ENCODE measurements at places on chromosomes 5 and 9.
A peak's percentile ranks its signal among the peaks of the same experiment; 100 is the strongest.

- DNase-seq: no peak
Observed at GRCh38 chr5:95900383-95900958, 61.2 kb downstream of the ELL2 start.

DNA sequence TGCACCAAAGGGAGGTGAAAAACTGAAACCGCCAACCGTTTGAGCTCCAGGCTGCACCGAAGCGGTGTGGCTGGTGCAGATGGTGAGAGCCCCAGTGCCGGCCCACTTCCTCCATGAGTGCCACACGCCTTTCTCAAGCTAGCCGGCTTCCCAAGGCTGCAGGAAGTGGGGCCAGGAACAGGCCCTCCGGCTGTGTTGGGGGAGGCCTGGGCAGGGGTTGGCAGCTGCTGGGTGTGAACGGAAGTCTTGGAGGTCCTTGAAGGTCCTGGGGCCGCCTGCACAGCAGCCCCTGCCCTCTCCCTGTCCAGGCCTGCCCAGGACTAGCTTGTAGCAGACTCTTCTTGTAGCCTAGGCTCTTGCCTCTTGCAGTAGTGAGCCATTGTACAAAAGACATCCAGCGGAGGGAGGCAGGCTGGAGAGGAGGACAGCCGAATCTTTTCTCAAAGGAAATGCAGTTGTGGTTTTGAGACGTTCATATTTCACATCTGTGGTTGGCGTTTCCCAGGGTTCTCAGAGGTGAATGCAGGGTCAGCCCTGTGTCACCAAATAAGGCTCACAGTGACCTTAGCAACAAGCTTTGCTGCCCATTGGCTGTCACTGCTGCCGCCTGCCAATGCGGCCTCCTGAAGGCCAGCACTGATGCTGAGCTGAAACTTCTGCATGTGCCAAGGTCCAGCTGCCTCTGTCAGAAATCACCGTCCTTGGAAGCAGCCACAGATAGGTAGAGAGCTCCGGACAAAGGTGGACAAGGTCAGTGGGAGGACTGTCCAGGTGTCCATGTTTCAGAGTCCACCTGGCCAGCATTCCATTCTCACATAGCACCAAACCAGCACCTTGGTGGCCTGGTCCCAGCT lies 23.9 kb downstream of the IRF1 start:
- peak; percentile 53 for DNase-seq

DNA sequence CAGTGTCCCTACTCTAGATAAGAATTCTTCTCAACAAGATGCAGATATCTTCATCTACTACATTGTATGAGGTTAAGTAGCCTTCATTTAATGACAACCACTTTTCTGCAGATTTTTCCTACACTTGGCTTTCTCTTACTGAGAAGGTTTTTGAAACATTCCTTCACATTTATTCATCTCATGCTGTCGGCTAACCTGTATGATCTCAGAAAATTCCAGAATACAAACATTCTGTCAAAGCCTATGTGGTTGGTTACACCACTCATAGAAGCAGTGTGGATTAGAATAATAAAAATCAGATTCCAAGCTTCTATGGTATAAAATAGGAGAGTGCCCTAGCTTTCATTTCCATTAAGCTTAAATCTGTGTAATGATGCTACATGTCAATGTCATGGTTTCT lies 39.4 kb upstream of the ERCC6L2 start:
- DNase-seq: no peak

DNA sequence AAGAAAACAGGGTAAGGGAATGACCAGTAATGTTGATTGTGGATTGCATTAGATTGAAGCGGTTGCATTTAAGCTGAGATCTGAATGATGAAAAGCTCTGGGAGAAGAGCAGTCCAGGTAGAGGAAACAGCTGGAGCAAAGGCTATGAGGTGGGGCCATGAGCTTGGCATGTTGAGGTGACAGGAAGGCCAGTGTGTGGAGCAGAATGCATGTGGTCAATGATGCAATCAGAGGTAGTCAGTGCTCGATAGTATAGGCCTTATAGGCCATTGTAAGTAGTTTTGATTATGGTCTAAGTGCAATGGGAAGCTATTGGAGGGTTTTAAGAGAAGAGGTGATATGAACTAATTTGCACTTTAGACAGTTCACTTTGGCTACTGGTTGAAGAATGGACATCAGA lies 270.4 kb downstream of the ARHGAP26 start:
- DNase-seq: no peak

DNA sequence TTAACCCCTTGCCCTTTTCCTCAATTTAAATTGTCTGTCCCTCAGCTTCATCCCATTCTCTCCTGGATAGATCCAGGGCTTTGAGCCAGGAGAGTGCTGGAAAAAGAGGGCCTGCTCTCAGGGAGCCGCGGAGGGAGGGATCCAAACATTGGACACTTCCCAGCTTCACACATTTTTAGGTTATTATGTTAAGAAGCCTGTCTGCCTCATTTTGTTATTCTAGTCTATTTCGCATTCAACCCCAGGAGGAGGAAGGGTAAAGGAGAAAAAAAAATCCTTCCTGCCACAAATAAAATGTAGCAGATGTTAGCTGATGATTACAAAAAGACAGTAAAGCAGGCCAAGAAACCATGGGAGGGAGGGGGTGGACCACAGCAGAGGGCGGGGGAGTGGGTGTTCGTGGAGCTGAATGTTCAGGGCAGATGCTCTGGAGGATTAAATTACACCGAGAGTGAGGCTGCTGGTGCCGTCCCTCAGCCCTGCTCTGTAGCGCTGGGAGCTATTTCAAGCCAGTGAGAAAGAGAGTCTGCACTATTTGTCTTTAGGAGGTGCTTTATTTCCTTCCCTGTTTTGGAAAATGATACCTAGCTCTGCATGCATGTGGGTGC lies 60.6 kb upstream of the ZFR start:
- DNase-seq: no peak

DNA sequence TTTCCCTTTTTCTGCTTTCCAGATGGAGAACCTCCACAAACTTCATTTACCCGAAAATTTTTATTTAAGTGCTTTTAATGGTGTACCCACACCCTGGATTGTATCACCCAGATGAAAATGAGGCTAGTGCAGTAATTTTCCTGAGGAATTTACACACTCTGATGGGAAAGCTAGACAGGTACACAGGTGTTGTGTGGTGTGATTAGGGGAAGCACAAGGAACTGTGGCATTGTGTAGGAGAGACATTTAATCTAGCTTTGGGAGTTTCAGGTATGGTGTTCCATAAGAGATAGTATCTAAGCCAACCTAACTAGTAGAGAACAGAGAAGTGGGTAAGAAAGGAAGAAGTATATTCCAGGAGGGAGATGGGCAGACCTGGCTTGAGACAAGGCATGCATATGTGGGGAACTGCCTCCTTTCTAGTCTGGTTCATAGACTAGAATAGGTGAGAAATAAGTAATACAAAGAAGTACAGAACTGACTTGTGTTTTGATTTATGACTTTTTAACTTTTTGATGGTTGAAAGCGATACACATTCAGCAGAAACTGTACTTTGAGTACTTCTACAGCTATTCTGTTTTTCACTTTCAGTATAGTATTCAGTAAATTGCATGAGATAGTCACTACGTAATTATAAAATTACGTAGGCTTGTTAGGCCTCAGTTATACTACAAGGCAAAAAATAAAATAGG lies 22.9 kb upstream of the ROPN1L start:
- no peak for DNase-seq

GRCh38 chr9:126111556-126111955 lies 215.1 kb upstream of the MVB12B start:
- no peak for DNase-seq

GRCh38 chr9:134781591-134782302 lies 98.9 kb upstream of the FCN2 start:
- no peak for DNase-seq

DNA sequence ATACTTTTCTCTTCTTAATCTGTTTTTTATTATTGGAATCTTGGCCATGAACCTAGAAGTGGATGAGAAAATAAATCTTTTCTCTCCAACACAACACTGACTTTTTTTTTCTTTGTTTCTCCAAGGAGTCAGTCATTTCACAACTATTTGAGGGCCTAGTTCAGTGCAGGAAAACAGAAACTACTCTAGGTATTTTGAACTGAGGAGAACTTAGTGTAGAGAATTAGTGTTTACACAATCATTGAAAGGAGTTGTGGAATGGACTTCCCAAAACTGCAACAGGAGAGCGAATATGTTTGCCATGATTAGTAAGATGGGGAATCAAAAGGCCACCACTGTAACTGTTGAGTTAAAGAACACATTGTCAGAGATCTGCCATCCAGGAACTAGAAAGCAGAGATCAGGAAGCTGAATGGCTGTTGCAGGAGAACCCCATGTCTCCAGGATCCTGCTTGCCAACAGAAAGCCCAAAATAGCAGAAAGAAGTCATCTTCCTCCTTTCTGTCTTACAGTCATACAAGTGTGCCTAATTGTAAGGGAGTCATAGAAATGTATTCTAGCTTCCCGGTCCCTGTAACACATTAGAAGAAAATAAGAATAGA lies 20.3 kb upstream of the PCDH1 start:
- no peak for DNase-seq

DNA sequence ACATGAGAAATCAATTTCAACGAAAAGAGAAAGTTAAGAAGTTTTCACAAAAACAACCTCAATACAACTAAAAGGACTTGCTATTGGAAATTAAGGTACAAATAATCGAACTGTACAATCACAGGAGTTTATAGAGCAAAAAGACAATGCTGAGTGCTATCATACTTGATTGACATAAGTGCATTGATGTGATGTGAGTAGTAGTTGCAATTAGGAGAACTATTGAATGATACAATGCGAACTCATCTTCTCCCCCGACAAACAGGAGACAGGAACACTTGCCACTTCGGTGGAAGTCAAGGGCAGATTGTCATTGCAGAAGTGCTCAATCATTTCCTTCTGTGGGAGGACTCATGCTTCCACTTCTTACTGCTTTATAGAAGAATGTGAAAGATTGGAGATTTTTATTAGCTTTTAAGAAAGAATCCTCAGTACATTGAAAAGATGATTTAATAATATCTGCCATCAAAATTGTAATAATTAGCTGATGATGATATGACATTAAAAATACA lies 276.6 kb upstream of the MPDZ start:
- no peak for DNase-seq

- DNase-seq: no peak
Observed at GRCh38 chr5:171657473-171657872, 128.1 kb upstream of the SMIM23 start.

DNA sequence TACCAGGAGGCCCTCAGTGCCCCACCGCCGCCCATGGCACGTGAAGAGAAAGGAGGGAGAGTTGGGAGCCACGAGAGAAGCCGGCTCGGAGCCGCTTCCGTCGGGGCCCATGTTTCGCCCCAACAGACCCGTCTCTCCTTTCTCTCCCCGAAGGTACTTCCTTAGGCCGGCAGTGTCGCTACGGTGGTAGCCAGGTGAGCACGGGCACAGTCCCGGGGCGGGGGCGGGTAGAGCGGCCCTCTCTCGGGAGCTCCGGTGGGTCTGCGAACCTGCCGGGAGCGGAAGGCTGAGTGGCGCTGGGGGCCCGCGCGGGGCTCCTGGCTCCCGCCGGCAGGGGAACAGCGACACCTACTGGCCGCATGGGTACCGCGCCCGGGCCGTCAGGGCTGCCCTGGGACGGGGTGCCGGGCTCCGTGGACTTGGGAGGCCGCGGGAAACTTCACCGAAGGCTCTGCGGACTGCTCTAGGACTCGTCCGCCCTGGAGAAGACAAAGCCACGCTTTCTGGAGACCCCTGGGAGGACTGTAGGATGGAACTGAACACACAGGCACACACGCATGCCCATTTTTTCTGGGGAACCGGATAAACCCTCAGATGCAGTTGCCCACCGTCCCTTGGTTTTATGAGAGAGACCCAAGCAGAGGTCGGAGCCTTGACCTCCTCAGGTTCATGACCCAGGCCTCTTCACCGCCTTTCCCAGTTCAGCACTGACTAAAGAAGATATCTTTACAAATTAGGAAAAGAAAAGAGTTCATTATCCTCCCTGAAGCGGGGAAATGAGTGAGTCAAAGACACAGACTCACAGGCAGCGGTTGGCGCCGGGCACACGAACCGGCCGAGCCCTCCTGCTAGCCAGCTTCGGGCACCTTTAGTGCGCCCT lies 202.5 kb downstream of the MEF2C start:
- DNase-seq: peak; percentile 84

DNA sequence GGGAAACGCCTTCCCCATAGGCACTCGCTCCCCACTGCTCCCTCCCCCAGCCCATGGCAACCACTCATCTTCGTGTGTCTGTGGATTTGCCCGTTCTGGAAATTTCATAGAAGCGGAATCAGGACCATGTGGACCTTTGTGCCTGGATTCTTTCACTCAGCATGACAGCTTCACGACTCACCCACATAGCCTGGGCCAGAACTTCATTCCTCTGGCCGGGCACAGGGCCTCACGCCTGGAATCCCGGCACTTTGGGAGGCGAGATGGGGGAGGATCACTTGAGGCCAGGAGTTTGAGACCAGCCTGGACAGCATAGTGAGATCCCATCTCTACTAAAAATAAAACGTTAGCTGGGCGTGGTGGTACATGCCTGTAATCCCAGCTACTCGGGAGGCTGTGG lies 12.1 kb upstream of the DIPK1B start:
- no peak for DNase-seq

DNA sequence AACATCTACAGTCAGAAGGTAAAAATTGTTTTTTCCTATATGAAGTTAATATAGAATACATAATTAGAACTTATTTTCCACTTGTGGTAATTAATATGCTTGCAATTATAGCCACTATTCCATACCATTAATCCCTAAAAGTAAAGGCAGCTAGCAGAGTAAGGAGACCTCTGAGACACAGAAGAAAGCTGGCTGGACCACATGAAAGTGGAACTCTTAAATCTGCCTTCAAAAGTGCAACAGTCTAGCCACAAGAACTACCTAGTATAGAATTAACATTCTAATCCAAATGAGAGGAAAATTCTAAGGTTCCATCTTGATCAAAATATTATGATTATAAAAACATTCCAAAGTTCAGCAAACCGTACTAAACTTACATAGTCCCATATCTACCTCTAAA lies 37.6 kb downstream of the ARL15 start:
- DNase-seq: no peak

DNA sequence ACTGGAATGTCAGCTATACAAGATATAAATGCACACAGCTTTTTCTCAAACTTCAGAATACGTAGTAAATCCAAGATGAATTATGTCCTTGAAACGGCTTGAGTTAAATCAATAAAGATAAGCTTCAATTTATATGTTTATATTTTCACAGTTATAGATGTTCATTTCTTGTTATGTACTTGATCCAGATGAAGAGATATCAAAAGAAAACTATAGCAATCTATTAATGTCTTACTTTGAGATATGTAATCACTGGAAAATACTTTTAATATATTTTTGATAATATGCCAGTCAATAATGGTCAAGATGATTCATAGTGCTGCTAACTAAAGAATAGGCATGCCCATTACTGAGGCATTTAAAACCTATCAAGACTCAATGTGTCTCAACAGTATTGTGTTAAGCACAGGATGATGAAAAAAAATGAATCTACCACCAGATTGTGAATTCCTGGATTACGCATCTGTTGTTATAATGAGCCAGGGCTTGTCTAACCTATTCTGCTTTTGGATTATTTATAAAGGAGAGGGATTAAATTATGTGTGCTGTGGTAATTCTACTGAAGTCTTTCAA lies 372.6 kb upstream of the PRR16 start:
- no peak for DNase-seq

DNA sequence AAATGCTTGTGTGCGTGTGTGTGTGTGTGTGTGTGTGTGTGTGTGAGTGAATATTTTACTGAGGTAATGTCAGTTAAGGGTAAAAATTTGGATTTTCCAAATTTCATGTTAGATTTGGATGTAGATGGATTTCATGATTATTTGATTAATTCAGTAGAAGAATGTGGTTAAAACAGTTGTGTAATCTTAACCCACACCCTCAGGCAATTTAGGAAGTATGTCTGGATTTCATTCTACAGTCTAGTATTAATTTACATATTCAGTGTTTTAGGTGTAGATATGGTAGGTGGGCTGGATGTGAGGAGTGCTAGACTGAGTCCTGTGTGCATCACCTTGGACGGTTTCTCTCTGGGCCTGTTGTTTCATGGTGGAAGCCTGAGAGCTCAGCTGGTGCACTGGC lies 99.1 kb upstream of the CKMT2 start:
- DNase-seq: no peak

Data from activated CD4-positive, alpha-beta T cell treated with anti-CD3 and anti-CD28 coated beads, Interleukin-2, amount 50 U/mL, for 48 hours (primary cell).